ENCODE measurements at places on chromosomes 12 and 14.

GRCh38 chr14:103535081-103535890 lies 6.3 kb downstream of the TRMT61A start:
- no peak for DNase-seq

GRCh38 chr12:116087962-116088361 lies 189.5 kb downstream of the MED13L start:
- DNase-seq, result no peak

- peak; percentile 79 for DNase-seq
Measured at GRCh38 chr12:1367331-1368291, 226.8 kb downstream of the FBXL14 start.

DNA sequence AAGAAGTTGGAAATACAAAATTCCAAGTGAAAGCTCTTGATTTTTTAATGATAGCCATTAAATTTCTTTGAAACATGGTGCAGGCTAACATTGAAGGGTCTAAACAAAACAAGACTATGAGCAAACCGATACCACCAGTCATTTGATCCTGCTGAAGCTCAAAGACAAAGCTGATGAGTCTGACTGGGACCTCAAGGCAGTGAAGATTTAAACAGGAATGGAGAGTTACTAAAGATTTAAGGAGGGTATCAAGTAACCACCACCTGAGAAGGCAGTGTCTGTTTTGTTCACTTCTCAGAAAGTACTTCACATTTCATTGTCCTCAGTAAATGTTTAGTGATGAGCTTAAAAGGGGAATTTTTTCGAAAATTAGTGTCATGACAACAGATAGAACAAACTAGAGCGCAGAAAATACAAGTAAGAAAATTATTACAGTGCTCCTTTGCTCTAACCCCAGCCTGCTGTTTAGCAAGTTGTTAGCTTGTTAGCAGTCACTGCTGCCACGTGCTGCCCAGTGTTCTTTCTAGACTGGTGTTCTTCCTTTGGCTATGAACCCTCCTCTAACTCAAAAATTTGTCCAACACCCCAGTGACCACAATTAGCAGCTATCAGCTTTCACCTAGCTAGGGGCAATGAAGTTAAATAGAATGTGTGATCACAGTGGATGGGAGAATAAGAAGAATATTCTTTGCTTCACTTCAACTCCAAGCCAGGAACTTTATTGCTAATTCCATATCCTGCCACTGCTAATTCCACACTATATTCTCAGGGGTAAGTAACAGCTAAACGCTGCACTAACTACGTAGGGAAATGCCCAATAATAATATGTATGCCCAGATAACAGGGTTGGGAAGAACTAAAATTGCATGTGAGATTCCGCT lies 41.1 kb downstream of the YAF2 start:
- no peak for DNase-seq

DNA sequence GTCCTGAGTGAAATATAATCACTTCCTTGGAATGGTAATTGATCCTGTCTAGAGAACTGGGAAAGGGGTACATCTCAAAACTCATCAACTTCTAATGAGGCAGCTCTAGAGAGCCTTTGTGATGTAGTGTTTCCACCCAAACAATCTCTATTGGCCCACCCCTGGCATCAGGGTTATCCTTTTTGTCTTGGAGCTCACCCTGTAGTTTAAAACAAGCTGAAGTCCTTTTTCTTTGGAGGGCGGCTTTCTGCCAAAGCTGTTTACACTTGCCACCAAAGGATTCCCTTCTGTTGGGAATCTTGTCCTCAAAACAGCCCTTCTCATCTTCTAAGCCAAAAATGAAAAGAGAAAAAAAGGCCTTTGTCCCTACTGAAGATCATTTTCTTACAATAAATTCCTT lies 60.6 kb upstream of the GTF2A1 start:
- DNase-seq, result no peak

- peak; percentile 94 for DNase-seq
Measured at GRCh38 chr12:124939079-124939420, 24.6 kb upstream of the UBC start.

DNA sequence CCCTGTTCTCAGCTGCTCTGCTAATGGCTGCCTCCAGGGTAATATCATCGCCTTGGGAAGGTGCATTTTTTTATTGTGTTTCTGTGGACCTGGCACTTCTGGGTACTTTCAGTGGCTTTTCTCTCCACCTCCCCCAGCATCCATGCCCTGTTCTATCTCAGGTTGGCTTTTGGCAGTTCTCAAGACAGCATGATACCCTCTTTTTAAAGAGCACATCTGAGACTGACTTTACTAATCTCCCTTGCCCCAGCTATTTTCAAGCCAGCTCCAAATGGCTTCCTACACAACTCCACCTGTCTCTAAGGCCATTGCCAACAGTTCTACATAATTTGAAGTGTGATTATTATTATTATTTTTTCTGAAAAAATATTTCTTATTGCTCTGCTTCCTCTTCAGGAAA lies 39.1 kb downstream of the CCDC175 start:
- DNase-seq, result no peak
